ENCODE measurements at places on chromosomes 1 and 21.

DNA sequence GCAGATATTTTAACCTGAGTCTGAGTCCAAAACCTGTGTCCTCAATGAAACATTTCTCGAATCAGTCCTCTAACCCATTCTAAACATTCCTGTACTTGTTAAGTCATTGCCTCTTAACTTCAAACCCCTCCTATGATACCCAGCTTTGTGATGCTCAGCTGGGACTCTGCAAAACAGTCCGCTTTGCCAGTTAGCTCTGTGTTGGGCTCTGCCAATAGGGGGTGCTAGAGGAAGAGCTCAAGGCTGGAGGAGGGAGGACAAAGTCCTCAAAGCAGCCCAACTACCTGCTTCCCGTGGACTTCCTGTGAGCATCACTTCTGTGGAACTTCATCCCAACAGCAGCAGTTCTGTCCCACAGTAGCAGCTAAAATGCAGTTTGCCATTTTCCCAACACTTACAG, 38.1 kb upstream of the SYT14 start:
- no peak for DNase-seq

DNA sequence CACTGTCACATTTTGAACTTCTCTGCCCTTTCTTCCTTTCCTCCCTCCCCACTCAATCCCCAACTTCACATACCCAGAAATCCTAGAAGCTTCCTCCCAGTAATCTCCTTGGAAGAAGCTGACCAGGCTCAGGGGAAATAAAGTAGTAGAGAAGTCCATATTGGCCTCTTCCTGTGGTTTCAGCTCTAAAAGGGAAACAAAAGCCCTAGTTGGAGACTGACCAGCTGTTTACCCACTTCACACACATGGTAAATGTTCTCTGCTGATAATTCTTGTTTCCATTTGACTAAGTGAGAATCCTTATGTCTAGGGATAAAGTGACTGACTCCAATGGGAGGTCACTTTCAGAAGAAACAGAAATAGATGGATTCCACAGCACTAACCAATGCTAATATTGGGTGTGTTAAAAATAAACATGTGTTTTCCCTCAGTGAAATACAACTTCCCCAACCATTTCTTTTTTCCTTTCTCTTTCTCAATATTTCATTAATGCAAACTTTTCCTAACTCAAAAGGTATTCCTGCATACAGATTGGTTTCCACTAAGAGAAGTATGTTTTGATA, 178.9 kb upstream of the DPT start:
- no peak for DNase-seq

- DNase-seq, result no peak
These were observed 15.1 kb downstream of the INAVA start for GRCh38 chr1:200909757-200910239.

DNA sequence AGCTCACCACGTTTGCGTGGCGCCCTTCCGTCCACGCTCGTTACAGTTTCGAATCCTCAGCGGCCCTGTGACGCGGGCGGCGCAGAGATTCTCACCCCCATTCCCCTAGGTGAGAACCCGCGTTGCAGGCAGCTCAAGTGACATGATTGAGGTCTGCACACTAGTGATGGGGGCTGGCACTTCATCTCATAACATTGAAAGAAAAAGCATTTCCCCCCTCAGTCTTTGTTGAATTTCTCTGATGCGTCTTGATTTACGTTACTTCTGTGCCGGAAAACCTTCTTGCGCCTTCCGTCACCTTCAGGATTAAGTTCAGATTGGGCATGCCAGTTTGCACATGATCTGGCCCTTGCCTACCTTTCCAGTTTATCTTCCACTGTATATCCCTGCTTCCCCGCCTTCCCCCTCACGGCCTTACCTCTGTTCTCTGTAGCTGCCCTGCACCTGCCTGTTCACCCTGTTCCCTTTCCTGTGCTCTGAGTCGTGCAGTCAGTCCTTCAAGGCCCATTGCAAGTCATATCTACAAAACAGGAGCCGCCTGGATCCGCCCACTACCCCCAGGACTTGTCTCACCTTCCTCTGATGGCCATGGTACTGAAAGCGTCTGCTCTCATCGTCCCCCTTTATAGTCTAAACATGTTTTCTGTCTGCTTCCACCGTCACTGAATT, 1.1 kb downstream of the CTPS1 start:
- DNase-seq, result peak; percentile 22

DNA sequence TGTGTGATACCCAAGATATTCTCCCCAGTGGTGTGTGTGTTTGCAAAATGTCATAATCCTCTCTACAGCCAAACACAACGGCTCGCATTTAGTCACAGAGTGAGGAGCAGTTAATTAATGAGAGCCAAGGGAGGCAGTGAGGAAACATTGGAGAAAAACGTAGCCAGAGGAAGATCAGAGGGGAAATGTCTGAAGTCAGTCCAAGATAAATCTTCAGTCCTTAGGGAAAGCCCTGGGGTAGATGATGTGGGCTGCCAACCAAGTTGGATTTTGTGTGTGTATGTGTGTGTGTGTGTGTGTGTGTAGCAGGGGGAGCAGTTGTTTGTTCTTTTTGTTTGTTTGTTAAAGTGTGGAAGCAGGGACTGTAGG, 201.0 kb upstream of the PTBP2 start:
- no peak for DNase-seq

- no peak for DNase-seq
These were observed 94.2 kb downstream of the ARHGEF10L start for GRCh38 chr1:17633654-17634053.

DNA sequence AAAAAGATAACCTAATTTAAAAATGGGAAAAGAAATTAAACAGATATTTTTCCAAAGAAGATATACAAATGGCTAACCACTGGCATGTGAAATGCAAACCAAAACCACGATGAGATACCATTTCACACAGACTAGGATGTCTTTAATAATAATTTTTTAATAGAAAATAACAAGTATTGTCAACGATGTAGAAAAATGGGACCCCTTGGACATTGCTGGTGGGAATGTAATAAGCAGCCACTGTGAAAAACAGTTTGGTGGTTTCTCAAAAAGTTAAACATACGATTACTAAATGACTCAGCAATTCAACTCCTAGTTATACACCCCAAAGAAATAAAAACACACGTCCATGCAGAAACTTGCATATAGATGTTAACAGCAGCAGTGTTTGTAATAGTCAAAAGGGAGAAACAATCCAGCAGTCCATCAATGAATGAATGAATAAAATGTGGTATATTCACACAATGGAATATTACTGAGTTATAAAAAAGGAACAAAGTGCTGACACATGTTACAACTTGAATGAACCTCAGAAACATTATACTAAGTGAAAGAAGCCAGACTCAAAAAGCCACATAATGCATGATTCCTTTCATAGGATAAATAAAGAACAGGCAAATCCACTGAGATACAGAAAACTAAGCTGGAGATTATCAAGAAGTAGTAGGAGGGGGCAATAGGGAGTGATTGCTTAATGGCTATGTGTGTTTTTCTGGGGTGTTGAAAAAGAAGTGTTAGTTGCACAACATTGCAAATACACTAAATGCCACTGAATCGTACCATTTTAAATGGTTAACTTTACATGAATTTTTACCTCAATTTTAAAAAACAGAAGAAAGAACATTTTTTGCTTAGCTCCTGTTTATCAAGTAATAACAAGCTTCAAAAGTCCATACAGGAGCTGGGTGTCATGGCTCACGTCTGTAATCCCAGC, 4.1 kb downstream of the PPT1 start:
- DNase-seq, result no peak

GRCh38 chr1:198444792-198445191, 95.7 kb downstream of the ATP6V1G3 start:
- no peak for DNase-seq

DNA sequence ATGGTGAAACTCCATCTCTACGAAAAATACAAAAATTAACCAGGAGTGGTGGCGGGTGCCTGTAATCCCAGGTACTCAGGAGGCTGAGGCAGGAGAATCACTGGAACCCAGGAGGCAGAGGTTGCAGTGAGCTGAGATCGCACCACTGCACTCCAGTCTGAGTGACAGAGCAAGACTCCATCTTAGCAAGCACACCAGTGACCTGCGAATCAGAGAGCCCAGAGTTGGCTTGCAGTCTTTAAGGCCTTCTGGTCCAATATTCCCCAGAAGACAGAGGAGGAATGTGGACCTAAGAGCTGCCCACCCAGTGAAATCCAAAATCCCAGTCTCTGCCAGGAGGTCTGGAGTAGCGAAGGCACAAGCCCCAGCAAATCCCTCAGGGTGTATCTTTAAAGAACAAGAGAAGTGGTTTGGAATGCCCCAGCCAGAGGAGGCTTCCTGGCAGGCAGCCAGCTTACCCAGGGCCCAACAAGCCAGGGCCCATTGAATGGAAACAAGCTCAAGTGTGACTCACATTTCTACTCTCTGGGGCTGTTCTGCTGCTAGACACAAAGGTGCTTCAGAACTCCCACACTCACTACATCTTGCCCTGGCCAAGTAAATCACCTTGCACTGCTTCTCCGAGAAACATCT, 23.9 kb downstream of the GPR161 start:
- peak; percentile 69 for DNase-seq

GRCh38 chr1:170660281-170660713, 3.6 kb upstream of the PRRX1 start:
- no peak for DNase-seq

DNA sequence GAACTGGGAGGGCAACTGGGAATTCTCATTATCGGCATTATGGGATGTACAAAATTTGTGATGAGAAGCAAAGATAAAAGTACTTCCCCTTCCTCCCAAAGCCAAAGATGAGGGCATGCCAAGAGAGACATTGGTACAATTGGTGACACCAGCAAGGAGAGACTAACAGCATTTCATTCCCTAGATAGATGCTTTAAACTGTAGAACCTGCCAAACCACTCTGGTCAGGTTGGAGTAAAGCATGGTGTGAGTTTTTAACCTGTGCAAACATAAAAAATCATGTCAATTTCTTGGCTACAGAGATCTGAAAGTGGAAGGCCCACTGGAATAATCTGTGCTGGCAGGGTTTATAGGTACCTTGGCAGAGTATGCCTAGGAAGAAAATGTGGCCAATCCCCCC, 19.4 kb downstream of the CTXND2 start:
- DNase-seq, result no peak

GRCh38 chr1:14924455-14925331, 228.9 kb upstream of the TMEM51 start:
- no peak for DNase-seq

- no peak for DNase-seq
These were observed 1.5 kb downstream of the STYXL2 start for GRCh38 chr1:167095368-167095767.

DNA sequence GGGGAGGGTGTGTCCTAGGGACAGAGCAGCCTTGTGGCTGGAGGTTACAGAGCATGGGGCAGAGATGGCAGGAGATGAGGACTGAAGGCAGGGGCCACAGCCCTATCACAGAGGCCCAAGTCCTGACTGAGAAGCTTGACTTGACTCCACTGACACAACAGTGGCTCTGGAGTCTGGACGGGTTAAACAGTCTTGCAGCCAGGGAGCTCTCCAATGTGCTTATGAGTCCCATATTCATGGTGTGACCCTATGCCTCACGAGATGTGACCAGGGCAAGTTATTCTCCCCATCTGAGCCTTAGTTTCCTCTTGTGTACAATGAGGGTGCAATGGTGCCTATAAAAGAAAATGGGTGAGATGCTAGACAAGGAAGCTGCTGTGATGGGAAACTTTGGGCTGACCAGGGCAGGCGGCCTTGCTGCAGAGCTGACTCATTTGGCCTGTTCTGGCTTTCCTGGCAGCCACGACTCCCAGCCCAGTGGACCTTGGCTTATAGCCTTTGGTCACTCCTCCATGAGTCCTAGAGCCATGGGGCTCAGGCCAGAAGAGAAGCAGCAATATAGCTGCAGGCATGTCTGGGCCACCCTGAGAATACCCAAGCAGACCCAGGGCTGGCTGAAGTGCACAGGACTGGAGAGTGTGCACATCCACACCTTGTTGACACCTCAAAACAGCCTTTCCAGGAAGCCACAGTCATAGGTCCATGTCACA, 2.8 kb upstream of the TTC22 start:
- no peak for DNase-seq

DNA sequence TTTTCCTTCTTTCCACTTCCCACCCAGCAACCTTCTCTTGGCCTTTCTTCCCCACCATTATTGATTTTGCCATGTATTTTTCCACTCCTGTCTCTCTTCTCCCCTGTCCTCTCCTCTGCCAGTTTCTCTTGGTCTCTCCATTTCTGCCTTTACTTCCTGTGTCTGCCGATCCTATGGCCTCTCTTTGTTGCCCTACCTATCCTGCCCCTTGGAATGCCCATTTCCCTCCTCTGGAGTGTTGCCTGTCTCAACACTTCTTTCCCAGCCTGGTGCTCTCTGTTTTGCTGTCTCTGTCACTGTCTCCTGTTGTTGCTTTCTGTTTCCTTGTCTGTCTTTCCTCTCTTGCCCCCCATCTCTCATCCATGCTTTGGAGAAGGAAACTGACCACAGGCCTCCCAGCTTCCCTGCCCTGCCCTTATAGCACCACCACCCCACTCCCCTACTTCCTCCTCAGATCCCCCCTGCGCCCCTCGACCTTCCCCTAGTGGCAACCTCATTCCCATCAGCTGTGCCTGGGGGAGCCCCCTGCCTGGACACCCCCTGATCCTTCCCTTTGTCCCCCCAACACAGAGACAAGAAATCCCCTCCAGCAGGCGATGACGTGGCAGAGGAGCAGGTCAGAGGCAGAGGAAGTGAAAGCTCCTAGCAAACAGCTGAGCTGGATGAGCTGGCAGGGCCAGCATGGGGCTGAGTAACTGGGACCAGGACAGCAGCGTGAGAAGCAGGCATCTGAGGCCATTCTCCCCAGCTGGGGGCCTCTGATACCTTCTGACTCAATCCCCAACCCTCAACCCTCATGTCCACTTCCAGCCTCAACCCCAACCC, 6.6 kb upstream of the ETV3L start:
- DNase-seq, result no peak

DNA sequence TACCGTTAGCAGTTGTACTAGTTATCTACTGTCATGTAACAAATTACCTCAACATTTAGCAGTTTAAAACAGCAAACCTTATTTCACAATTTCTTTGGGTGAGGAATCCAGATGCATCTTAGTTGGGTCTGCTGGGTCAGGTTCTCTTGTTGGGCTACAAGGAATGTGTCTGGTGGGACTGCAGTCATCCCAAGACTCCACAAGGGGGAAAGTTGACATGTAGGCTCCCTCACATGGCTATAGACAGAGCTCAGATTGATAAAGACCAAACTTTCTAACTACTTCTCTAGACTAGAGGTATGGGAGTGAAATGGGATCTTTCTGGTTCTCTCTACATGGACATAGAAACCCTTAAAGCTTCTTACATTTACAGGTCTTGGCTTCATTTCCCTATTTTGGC, 160.9 kb downstream of the UCK2 start:
- no peak for DNase-seq

- DNase-seq, result no peak
These were observed 74.0 kb downstream of the CACNA1E start for GRCh38 chr1:181557313-181557712.

DNA sequence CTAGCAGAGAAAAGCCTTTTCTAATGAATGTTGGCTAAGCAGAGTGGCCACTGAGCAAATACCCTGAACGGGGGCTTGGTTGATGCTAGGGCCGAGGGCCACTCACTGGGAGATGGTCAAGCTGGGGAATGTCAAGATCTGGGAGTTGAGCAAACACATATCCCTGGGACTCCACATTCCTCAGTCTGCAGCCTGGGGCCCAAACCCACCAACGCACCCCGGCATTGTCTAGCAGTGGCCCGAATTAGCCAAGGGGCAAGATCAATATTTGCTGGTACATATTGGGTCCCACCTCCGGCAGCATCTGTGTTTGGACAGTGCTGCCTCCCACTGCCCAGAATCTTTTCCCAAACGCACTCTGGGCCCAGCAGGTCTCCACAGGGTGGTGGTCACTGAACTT, 144.1 kb downstream of the TRABD2B start:
- no peak for DNase-seq
